Right atrium auricular region (tissue), 2 donors: ENCODE measurements at places on chromosomes 2 and 18. TPM values are rescaled to one million over a fixed set of nuclear protein-coding genes. Genes with fewer than 3 reads are reported as not detected.

Gene HK2
- 3.4 TPM for total RNA-seq

Gene TMEM178A
- total RNA-seq = 4.3 TPM

Gene NT5C1B
- total RNA-seq = not detected

Gene KANSL1L
- total RNA-seq = 19.4 TPM

Gene MC5R
- not detected for total RNA-seq

Gene RAD51AP2
- 0.28 TPM for total RNA-seq

Gene SLC16A14
- total RNA-seq = 3.4 TPM
